ENCODE measurements at places on chromosomes 7 and 10.

DNA sequence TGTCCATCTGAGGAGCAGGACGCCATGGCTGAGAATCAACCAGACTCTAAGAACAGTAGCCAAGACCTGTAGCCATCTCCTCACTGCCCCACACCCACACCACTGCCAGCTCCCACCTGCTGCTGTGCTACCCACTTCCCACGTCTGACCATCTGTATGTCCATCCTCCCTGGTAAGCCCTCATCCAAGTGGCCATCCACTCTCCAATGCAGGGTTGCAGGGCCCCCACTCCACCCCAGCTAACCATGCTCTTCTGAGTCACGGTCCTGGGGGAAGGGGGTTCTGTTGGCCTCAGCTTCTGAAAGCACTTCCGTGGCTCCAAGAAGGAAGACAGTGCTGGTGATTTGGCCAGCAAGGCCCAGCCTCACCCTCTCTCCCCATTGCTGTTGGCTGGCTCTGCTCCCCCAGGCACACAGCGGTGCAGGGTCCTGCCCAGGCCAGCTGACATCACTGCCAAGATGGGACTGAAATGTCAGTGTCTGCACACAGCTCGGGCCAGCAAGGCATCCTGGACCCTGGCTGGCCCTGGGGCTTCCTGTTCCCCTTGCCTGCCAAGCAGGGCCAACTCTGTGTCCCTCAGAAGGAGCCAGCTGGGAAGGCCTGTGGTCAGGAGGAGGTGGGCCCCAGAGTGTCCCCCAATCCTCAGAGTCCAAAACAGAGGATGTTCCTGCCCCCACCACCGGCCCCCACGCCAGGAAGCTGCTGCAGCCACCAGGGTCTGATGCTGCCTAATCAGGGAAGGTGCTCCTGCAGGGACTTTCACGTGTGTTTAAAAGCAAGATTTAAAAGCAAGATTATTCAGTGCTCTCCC lies 17.5 kb downstream of the RASGEF1A start:
- DNase-seq = no peak

- peak; percentile 49 for DNase-seq
These were observed 96.9 kb downstream of the KIAA1217 start for GRCh38 chr10:24305551-24306506.

- no peak for DNase-seq
These were observed 14.4 kb downstream of the WDFY4 start for GRCh38 chr10:48699011-48699627.

GRCh38 chr7:36889182-36889581 lies 164.9 kb upstream of the AOAH start:
- DNase-seq = no peak

GRCh38 chr7:152675759-152676636 lies at the start of gene XRCC2:
Gene XRCC2, minus strand, starts transcription at chr7:152676141. Its CDS starts 62 bp downstream, at chr7:152676079.
- DNase-seq = peak; percentile 66

DNA sequence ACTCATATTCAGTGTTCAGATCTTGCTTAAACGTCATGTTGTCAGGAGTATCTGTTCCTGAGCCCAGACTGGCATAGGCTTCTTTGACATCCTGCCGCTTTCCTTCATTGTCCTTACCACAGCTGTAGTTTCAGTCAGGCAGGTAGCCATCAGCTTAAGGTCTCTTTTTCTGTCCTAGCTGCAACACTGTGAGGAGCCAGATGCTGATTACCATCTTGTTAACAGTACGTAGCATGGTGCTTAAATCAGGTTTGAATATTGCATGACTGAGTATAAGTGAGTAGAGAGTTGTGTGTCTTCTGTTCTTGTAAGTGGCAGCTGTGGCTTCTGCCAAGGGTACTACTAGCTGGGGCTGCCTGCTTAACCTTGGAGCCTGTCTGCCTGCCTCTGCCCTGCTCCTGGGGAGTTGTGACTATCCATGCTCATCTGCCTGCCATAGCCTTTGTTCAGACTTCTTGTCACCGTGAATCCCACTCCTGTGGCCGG lies 92.6 kb downstream of the MAPK8 start:
- no peak for DNase-seq

GRCh38 chr7:100163006-100163531 lies 4.5 kb upstream of the TRAPPC14 start:
- DNase-seq = no peak

DNA sequence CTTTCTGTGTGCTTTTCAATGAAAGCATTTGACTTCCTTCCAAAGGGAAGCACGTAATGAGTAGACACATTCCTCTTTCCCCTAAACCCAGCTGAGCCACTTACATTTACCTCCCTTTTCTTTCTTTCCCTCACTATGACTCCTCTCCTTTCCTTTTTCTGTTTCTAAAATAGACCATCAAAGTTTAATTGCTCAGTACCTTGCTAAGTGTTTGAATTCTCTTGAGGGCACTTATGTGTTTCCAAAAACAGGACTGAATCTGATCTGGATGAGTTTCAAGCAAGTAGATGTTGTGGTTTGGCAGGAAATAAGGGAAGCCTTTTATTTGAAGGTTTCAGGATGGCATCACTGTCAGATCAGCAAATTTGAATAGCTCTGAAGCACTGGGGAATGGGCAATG lies 396.2 kb downstream of the REEP3 start:
- no peak for DNase-seq

GRCh38 chr7:2471022-2471329 lies 5.2 kb downstream of the GRIFIN start:
- peak; percentile 19 for DNase-seq

DNA sequence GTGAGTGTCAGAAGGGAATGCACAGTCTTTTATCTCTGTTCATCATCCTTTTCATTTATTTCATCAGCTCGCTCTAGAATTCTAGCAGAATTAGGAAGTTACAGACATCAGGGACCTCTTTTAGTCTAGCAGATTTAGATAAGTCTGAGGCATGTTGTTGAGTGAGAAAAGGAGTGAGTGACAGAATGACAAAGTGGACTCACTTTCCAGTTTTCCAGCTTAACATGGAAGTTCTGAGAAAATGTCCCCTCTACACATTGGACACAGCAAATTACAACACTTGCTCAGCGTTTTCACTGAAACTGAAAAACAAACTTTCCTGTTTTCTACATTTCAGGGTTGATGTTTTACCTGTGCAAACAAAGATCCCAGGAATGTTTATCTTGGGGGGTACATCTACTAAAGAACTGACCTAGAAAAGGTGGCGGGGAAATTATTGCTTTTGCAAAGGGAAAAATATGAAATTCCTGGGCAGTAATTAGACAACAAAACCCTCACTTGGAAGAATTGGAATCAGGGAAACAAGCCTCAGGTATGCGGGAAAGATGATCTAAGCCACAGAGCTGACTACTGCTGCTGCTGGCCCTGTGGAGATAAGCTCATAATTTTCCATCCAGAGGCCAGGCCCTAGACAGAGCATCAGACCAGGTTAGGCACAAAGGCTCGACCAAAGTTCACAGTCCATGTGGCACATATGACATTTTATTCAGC lies 14.6 kb upstream of the CYP3A5 start:
- no peak for DNase-seq

GRCh38 chr10:82874671-82875070 lies 999.7 kb downstream of the NRG3 start:
- DNase-seq = no peak

GRCh38 chr7:112449353-112449752 lies 907 bp upstream of the IFRD1 start:
- no peak for DNase-seq

GRCh38 chr10:123229927-123230630 lies 75.9 kb downstream of the BUB3 start:
- no peak for DNase-seq

GRCh38 chr7:15303357-15303756 lies 258.5 kb downstream of the AGMO start:
- no peak for DNase-seq

DNA sequence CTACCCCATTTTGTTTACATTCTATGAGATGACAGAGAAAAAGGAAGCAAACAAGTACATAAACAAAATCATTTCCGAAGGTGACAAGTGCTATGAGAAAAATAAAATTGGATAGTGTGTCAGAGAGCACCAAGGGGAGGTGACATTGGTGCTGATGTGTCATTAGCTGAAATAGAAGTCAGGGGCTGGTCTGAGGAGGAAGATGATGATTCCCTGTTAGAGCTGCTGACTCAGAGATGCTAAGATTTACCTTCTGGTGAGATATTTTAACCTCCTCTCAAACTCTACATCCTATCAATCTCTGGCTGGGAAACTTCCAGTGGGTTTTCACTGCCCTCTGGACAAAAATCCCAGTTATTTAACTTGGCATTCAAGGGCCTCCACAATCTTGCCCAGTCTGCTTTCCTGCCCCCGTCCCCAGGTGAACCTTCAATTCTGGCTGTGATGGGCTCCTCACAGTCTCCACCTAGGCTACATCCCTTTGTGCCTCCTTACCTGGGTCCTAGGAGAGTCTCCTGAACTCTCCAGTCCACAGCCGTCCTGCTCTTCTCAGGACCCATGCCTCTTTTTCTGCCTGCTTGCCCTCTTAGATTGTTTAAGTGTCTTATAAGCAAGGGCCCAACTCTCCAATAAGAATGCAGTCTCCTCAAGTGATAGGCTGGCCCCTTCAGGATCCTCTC lies 26.6 kb downstream of the DUSP5 start:
- no peak for DNase-seq

DNA sequence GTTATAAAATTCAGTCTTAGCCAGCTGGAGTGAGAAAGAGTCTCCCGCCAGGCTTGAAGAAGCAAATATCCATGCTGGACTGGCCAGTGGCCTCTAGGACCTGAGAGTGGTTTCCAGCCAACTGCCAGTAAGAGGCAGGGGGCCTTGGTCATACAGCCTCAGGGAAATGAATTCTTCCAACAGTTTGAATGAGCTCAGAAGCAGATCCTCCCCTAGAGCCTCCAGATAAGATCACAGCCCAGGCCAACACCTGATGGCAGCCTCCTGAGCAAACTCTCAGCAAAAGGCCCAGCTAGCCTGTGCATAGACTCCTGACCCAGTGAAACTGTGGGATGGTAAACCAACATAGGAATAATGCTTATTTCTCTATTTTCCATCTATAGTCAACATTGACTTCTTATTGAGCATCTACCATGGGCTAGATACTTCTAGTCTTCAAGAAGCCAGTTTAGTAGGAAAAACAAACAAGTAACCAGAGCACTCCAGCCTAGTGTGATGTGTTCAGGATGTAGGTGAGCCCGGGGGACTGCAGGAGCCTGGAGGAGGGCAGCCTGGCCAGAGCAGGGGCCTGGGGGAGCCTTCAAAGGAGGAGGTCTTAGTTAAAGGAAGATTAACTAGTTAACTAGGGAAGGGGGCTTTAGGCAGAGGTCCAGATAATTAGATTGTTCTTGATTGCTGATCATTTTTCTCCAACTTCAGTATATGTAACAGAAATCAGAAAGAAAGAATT lies 115.4 kb upstream of the ADO start:
- DNase-seq = no peak

DNA sequence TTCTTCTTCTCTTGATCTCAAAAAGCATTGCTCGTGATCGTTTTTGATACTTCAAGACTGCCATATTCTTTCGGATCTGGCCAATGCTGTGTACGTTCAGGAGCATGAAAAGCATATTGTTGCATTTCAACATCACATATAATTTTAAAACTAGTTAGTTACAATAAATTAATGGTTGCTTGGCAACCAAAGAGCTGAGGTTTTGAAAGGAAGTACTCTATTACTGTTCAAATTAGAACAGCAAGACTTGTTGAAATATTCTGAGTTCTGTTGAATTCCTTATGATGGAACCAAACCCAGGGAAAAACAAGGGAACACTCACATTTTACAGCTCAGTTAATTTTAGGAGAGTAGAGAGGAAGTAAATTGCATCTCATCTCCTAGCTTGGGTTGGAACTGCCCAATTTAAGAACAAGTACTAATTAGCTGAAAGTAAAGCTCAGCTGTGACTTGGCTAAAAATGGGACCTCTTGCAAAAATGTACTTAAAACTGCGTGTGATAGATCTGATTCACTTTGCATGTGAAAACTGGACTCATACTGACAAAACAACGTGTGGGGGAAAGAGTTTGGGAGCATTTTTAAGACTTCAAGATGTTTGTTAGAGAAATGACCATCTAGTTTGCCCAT lies 21.2 kb downstream of the OR9A2 start:
- DNase-seq = no peak

DNA sequence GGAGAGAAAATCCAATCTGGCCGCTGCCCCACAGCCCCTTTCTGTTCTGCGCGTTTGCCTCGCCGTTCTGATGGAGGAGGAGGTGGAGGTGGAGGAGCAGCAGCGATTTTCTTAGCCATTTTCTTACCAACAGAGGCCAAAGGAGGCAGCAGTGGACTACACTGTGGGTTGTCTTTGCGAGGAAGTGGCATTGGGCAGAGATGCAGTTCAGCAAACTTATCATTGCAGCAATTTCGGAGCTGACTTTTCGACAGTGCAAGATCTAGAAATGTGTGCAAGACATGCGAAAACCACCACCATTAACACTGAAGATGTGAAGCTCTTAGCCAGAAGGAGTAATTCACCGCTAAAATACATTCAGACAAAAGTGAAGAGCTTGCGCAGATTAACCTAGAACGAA lies 1.9 kb upstream of the ARL4A start:
- DNase-seq = no peak

DNA sequence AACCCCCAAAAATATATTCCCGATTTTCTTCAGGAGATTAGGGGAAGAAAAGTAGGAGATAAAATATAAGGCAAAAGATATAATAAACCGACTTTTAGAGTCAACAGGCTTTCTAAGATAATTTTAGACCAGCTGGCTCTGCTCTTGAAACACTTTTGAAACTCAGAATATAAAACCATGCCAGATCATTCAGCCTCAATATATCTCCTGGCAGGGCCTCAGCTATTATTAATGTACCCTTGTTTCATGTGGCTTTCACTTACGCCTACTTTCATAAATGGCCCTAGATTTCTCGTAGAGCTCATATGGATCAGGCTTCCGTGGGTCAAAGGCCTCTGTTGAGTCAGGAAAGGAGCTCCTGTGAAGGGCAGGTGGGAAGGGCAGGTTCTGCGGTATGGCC lies 396.0 kb downstream of the PHTF2 start:
- DNase-seq = no peak

DNA sequence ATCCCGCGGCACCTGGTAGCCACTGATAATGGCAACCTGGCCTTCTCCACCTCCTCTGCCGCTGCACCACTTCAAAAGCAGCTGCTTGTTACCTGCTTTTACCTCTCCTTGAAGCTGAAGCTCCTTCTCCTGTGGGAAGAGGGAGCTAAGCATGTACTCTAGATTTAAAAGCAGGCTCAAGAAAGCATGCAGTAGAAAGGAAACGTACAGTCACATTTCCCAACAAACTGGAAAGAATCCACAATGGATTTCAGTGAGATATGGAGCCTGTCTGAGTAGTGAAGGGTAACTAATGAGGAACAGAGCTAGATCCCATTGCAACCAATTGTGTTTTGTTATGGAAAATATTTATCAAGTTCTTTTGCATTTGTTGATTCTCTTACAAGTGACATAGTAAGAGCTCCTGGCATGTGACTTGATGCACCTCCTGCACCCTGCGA lies 457.4 kb upstream of the GALNT17 start:
- peak; percentile 46 for DNase-seq
